ENCODE measurements at places on chromosomes 7 and 10. TPM values are rescaled to one million over a fixed set of nuclear protein-coding genes. Genes with fewer than 3 reads are reported as not detected.

The PLEKHA1 gene
- 22.0 TPM for total RNA-seq

The LBX1 gene
- 3.3 TPM for total RNA-seq

The LRRTM3 gene
- 2.6 TPM for total RNA-seq

The NOM1 gene
- 12.2 TPM for total RNA-seq

The ZNF679 gene
- not detected for total RNA-seq

The NOC3L gene
- total RNA-seq, result 20.6 TPM

The HOXA9 gene
- total RNA-seq, result 16.6 TPM

The MUC12 gene
- 0.31 TPM for total RNA-seq

The NFKB2 gene
- total RNA-seq, result 13.2 TPM

The NEUROG3 gene
- not detected for total RNA-seq

The NET1 gene
- 104 TPM for total RNA-seq

The ASNS gene
- total RNA-seq, result 8.1 TPM

The TMEM225B gene
- 0.89 TPM for total RNA-seq

The ICA1 gene
- 4.7 TPM for total RNA-seq

The PCDH15 gene
- 0.27 TPM for total RNA-seq

The CCDC7 gene
- total RNA-seq, result 34.6 TPM

The TMEM176B gene
- 7.7 TPM for total RNA-seq

The PAXIP1 gene
- 8.1 TPM for total RNA-seq

The NXPH1 gene
- total RNA-seq, result not detected

The EPO gene
- not detected for total RNA-seq

The PRSS37 gene
- not detected for total RNA-seq

Data from muscle of leg (tissue), 16 donors.